ENCODE measurements at places on chromosomes 16 and 17. TPM values are rescaled to one million over a fixed set of nuclear protein-coding genes. Genes with fewer than 3 reads are reported as not detected.
A peak's percentile ranks its signal among the peaks of the same experiment; 100 is the strongest.

ZNF18 gene
- 6.3 TPM for total RNA-seq

PIPOX gene
- total RNA-seq: 2.8 TPM

SHBG gene
- total RNA-seq: 1.0 TPM

CIITA gene
- total RNA-seq: 1.2 TPM

SHISA6 gene
- total RNA-seq: not detected

GRCh38 chr16:49351096-49351487, 22.5 kb upstream of the C16orf78 start:
- H3K27me3 ChIP-seq: peaks cover 11% of the 10 kb centered on the region
- no peak overlapping the region for H3K27ac ChIP-seq
- H3K4me3 ChIP-seq: no peak overlapping the region
- no peaks in the 10 kb centered on the region for H3K4me1 ChIP-seq

DNA sequence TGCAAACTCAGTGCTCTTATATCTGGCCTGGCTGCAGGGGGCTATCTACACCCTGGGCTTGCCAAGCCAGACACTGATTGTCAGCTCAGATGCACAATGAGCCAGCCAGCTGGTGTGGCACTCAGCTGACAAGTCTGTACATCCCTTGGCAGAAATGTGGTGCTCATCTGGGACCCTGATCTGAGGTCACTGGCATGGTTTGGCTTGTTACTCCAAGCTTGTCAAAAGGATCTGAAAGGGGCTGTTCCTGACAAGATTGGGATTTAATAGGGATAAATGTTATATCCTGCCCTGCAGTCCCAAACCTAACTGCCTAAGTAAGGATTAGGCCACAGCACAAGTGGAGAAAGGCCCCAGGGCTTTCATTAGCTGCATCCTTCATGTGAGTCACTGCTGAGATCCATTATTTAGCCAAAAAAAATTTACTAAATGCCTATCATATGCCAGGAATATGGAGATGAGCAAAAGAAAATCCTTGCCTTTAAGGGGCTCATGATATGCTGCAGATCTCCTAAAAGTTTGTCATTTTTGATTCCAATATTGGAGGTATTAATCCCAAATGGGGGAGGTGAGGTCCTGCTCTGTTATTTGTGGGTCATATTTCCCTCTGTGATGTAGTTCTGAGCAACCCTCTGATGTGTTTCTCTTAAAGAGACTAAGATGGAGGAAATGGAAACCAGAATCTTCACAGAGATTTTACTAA, 6.3 kb downstream of the SLC6A2 start:
- H3K27me3 ChIP-seq: no peaks in the 10 kb centered on the region
- no peak for DNase-seq
- peak overlapping the region; percentile 93 for H3K27ac ChIP-seq
- H3K4me3 ChIP-seq: no peak overlapping the region

DNA sequence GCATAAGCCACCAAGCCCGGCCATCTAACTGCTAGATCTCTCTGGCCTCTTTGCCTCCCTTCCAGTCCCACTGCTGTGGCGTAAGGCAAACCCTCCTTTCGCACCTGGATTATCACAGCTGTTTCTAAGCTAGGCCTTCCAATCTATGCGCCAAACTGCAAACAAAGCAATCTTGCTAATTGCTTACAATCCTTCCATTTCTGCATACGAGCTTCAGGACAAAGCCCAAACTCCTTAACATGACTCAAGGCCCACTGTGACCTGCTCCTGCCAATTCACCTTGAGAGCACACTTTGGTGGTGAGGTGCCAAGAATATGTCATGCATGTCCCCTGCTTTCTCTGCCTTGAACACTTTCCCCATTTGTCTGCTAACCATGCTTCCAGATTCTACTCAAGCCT, 6.0 kb upstream of the ARL5C start:
- H3K36me3 ChIP-seq: no peaks in the 10 kb centered on the region
- DNase-seq: no peak
- no peak overlapping the region for H3K4me3 ChIP-seq
- no peak overlapping the region for H3K27ac ChIP-seq

DNA sequence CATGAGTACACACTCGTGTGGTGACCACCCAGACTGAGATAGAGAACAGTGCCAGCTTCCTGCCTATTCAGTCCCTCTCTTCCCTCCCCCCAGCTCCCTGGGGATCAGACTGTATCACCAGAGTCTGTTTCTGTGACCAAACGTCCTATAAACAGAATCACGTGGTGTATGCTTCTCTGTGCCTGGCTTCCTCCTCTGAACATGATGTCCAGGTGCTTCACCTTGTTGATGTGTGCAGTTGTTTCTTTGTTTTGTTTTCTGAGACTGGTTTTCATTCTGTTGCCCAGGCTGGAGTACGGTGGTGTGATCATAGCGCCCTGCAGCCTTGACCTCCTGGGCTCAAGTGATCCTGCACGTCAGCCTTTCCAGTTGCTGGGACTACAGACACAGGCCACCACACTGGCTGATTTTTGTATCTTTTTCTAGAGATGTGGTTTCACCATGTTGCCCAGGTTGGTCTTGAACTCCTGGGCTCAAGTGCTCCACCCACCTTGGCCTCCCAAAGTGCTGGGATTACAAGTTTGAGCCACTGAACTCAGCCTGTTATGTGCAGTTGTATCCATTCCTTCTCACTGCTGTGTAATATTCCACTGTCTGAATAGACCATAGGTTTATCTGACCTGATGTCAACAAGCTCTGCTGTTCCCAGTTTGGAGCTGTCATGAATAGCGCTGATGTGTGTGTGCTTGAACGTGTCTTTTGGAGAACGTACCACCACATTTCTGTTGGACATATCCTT, 28.9 kb upstream of the PRM1 start:
- no peak overlapping the region for H3K27ac ChIP-seq
- DNase-seq: no peak
- H3K27me3 ChIP-seq: no peaks in the 10 kb centered on the region
- H3K4me1 ChIP-seq: peaks cover 29% of the 10 kb centered on the region
- no peaks in the 10 kb centered on the region for H3K36me3 ChIP-seq
- no peak overlapping the region for H3K4me3 ChIP-seq

DNA sequence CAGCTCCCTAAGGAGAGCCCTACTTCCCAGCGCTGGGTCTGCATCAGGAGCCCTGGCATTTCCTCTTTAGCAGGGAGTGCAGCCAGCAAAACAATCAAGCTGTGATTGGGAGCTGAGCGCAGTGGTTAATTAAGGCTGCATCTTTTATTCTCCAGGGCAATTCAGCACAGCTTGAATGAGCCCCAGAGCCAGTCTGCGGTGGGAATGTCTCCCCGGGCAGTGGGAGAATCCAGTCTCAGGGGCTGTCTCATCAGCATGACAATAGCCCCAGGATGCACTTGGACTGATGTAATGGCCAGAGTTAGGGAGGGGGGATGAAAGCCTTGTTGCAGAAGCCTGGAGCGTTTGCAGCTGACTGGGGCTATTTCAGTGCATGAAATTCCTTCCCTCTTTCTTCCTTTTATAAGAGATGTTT, 292.6 kb upstream of the SOX9 start:
- no peak for DNase-seq
- no peaks in the 10 kb centered on the region for H3K36me3 ChIP-seq
- H3K27ac ChIP-seq: no peak overlapping the region
- no peaks in the 10 kb centered on the region for H3K4me1 ChIP-seq
- H3K27me3 ChIP-seq: no peaks in the 10 kb centered on the region
- H3K4me3 ChIP-seq: no peak overlapping the region

GRCh38 chr17:15366026-15366425, 24.6 kb upstream of the TEKT3 start:
- H3K27me3 ChIP-seq: peaks cover 34% of the 10 kb centered on the region
- H3K36me3 ChIP-seq: no peaks in the 10 kb centered on the region
- H3K4me3 ChIP-seq: no peak overlapping the region
- H3K27ac ChIP-seq: no peak overlapping the region
- no peak for DNase-seq

DNA sequence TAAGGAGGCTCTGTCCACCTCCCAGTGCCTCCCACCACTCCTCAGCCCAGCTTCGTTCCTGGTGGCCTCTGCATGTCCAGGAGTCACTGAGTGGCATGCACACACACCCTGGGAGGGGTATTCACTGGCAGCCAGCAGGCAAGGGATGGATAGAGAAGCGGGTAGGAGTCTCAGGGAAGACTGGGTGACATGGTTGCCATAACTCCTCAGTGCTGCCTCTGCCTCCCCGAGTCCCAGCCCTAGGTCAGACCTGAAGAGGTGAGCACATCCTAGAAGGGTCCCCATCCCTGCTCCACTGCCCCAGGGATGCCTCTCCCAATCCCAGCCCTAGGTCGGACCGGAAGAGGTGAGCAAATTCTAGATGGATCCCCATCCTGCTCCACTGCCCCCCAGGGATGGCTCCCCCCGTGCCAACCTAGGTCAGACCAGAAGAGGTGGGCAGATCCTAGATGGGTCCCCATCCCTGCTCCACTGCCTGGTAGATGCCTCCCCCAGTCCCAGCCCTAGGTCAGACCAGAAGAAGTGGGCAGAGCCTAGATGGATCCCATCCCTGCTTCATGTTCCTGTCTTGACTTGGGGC, 197.0 kb downstream of the IRF8 start:
- H3K4me3 ChIP-seq: no peak overlapping the region
- peaks cover 77% of the 10 kb centered on the region for H3K27me3 ChIP-seq
- H3K27ac ChIP-seq: no peak overlapping the region
- H3K36me3 ChIP-seq: no peaks in the 10 kb centered on the region

DNA sequence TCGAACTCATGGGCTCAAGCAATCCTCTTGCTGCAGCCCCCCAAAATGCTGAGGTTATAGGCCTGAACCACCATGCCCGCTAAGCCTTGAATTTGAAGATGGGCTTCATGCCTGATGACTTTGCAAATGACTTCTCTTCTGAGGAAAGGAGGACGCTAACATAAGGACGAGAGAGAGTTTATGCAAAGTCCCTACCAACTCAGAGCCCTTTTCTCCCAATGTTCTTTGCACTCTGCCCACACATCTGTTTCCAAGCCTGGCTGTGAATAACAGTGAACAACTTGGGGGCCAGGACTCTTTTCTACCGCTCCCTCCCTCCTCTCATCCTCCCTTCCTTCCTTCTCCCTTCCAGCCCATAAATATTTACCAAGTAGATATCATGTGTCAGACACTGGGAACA, 8.5 kb upstream of the NPIPB2 start:
- H3K27me3 ChIP-seq: no peaks in the 10 kb centered on the region
- no peak overlapping the region for H3K4me3 ChIP-seq
- no peaks in the 10 kb centered on the region for H3K36me3 ChIP-seq
- no peak for DNase-seq

DNA sequence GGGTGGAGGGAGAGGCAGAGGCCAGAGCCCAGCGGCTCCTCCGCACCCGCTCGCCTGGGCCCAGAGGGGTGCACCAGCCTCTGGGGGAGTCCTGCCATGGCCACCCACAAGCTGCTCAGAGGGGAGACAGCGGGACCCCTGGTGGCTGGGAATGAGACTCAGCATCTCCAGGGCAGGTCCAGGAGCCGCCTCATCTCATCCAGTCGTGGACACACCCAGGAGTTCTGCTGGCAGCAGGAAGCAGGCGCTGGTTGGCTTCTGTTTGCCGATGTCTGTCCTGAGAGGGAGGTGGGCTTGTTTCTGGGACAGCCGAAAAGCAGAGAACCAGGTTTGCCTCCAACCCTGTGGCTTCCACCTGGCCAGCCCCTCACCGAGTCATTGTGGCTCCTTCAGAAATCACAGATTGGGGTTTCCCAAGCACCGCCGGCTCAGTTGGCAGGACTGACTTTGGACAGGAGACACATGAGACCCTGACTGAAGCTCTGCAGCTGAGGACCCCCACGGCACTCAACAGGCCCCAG, 49.6 kb upstream of the ENPP7 start:
- DNase-seq: no peak
- no peaks in the 10 kb centered on the region for H3K36me3 ChIP-seq
- H3K27ac ChIP-seq: no peak overlapping the region
- H3K4me3 ChIP-seq: no peak overlapping the region
- no peaks in the 10 kb centered on the region for H3K4me1 ChIP-seq

GRCh38 chr16:946048-946395, 24.8 kb downstream of the LMF1 start:
- no peak overlapping the region for H3K27ac ChIP-seq
- H3K4me3 ChIP-seq: no peak overlapping the region
- no peaks in the 10 kb centered on the region for H3K4me1 ChIP-seq
- H3K27me3 ChIP-seq: no peaks in the 10 kb centered on the region
- H3K36me3 ChIP-seq: no peaks in the 10 kb centered on the region

GRCh38 chr16:16143038-16143763, 80.1 kb downstream of the ABCC6 start:
- no peak overlapping the region for H3K27ac ChIP-seq
- peaks cover 7% of the 10 kb centered on the region for H3K36me3 ChIP-seq
- H3K27me3 ChIP-seq: no peaks in the 10 kb centered on the region
- H3K4me3 ChIP-seq: no peak overlapping the region
- DNase-seq: no peak

DNA sequence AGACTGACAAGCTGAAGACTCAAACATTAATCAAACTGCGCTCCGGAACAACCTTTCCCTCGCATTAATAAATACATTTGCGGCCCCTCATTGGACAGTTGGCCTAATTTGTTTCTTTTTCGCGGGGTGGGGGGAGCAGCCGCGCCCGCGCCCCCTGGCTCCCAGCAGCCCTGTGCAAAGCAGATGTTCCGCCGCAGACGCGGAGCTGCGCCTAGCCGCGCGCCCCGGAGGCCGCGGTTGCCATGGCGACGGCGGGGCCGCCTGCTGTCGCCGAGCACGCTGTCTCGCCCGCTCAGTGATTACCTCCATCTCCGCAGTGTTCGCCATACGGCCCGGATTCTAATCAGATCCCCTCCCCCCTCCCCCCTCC, 25.5 kb downstream of the COPZ2 start:
- no peak overlapping the region for H3K4me3 ChIP-seq
- DNase-seq: no peak
- H3K4me1 ChIP-seq: 0 out of 2 replicates have a peak, but pooled peaks cover 4% of the 10 kb centered on the region

DNA sequence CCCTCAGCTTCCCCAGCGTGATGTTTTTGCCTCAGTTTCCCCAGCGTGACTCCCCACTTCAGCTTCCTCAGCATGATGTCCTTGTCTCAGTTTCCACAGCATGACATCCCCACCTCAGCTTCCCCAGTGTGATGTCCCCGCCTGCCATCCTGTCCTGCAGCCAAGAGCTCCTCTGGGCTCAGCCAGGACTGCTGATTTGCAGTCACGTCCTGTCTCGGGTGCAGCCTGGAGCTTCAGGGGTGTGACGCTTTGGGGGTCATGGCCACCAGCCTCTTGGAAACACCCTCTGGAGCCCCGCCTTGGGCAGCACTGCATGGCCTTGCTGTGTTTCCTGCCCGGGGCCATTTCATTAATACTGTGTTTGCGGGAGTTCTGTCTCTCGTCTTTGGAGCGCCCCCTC, 16.5 kb upstream of the NUDT16L1 start:
- DNase-seq: no peak
- peaks cover 30% of the 10 kb centered on the region for H3K4me1 ChIP-seq
- no peaks in the 10 kb centered on the region for H3K36me3 ChIP-seq
- H3K4me3 ChIP-seq: no peak overlapping the region
- no peak overlapping the region for H3K27ac ChIP-seq

DNA sequence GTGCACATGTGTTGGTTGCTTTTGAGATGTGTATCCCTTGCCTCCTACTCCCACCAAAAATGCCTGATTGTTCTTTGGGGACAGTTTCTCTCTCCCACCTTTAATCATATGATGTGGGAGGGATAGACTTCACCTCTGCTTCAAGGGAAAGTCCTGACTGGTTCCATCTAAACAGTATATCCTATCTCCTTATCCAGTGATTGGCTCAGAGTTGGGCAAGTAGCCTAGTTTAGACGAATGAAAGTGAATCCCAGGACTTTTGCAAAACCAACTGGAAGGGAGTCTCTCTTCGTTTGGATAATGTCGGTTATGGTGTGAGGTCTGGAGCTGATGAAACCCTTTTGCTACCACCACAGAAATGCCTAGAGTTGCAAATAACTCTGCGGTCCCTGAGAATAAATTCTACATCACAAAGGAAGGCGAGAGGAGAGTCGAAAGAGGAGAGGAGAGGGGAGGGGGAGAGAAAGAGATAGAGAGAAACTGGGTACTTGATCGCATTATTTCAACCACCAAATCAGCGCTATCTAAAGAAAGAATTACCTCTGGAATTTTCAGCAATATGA, 77.1 kb upstream of the SALL1 start:
- H3K36me3 ChIP-seq: no peaks in the 10 kb centered on the region
- DNase-seq: no peak
- H3K4me1 ChIP-seq: no peaks in the 10 kb centered on the region
